Ureter (tissue), 1 donor: ENCODE measurements at places on chromosomes 7 and 10. TPM values are rescaled to one million over a fixed set of nuclear protein-coding genes. Genes with fewer than 3 reads are reported as not detected.
A peak's percentile ranks its signal among the peaks of the same experiment; 100 is the strongest.

DNA sequence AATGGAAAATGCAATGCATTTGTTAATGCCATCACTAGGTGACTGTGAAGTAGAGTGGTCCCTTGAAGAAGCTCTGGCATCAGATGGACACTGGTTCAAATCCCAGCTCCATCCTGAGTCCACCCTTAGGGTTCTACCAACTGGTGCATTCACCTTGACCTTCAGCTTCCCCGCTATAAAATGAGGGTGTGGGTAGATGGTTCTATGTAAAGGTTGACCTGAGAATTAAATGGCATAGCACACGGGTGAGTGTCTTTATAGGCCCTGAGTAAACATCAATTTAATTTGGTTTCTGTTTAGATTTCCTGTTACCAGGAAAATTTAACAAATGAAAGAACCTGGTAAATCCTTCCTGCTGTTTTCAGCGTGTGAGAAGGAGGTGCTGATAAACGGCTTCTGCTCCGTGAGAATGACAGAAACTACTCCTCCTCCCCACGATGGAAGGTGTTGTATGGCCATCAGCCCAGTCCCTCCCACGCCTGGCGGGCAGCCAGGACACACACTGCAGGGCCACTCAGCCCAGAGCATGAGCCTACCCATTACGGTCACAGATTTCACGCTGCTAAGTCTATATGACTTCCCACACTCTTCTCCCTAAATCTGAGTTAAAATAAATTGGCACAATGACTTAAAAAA is 210.1 kb downstream of the TNS3 start:
- DNase-seq = peak; percentile 67

DNA sequence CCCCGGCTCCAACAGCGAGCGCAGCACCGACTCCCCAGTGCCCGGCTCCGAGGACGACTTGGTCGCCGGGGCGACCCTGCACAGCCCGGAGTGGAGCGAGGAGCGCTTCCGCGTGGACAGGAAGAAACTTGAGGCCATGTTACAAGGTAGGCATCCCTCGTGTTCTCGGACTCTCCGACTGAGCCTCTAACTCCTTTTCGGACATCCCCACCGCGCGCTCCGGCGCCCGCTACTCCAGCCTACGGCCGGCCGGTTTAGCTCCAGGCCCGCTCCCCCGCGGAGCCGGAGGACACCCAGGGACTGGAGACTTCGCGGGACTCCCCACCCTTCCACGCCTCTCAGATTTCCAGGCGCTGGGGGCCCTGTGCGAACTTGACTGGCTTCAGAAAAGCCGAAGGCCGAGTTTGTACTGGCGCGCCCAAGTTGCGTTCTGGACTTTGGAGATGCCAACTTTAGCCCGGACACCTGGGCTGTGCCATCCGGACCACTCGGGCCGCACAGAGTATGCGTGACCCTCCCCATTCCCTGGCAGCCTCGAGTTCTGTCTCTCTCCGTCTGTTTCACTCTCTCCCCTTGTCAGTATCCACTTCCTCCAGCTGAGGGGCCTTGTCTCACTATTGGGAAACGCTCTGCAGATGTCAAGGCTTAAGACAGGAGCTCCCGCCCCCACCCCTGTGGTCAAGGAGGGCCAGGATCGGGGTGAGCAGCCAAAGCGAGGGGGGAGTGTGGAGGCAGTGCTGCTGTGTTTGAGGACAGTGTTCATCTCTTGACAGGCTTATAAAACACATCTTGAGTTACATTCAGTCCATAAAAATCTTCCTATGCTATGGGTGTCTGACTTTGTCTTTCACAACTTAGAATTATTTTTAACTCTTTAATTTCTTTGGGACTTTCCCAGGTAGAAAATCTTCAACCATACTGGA is 777 bp downstream of the BICC1 start:
- DNase-seq = peak; percentile 56

DNA sequence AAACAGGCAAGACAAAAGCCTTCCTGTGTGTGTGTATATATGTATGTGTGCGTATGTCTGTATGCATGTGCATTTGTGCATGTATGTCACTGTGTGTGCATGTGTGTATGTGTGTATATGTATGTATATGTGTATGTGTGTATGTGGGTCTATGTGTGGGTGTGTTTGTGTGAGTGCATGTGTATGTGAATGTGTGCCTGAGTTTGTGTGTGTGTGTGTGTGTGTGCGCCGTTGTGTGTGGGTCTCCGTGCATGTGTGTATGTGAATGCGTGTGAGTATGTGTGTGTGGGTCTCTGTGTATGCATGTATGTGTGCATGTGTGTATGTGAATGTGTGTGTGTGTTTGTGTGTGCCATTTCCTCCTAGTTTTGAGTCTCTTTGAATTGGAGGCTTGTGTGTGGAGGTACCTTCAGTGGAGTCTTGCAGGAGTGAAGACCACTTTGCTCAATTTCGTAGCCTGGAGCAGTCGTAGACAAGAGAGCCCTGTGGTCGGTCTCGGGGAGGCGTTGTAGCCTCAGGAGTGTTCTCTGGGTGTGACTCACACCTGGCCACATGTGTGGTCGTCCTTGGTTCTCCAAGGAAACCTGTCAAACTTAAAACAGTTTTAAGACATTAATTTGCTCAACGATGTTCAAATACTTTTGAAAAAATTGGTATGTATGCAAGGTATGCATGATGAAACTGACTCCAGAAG is 28.1 kb downstream of the INPP5A start:
- no peak for DNase-seq

- no peak for DNase-seq
These were observed 210.1 kb downstream of the RNLS start for GRCh38 chr10:88372881-88373592.

The APBB1IP gene
- total RNA-seq = 8.0 TPM

- no peak for DNase-seq
These were observed 94.1 kb downstream of the ARMH3 start for GRCh38 chr10:101961591-101962498.

The CRYGN gene
- total RNA-seq = not detected

The AKAP9 gene
- total RNA-seq = 88.2 TPM

DNA sequence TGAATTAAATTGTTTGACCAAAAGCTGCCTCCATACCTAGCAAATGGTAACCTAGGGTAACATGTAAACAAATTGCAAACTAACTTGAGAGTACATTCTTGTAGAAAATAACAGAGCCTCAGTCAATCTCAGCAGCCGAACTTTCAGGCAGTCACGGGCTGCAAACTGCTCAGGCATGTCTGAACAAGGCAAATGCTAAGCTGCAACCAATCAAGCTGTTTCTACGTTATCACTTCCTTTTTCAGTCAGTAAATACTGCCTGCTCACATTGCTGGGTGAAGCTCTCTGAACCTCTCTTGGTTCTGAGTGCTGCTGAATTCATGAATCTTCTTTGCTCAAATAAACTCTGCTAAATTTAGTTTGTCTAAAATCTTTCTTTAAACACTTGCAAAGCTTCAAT is 1212.4 kb downstream of the SORCS1 start:
- DNase-seq = peak; percentile 44
